ENCODE measurements at places on chromosomes 3 and 15. TPM values are rescaled to one million over a fixed set of nuclear protein-coding genes. Genes with fewer than 3 reads are reported as not detected.

Gene ZNF80
- not detected for total RNA-seq

Gene MINAR1
- total RNA-seq = 6.9 TPM

Gene STAB1
- 13.9 TPM for total RNA-seq

Gene DLG1
- total RNA-seq = 112 TPM

Gene KIF7
- total RNA-seq = 4.9 TPM

Gene PTPRG
- 52.6 TPM for total RNA-seq

Gene OIP5
- total RNA-seq = 2.4 TPM

Gene RAB43
- 2.0 TPM for total RNA-seq

Gene CPNE4
- total RNA-seq = 14.7 TPM

Gene STRC
- under 0.01 TPM for total RNA-seq

Gene SLC28A1
- total RNA-seq = not detected

Gene MOBP
- total RNA-seq = 0.41 TPM

Gene MRAS
- 66.0 TPM for total RNA-seq

Gene DNASE1L3
- 0.41 TPM for total RNA-seq

Gene CCDC54
- total RNA-seq = not detected

Gene PIGZ
- total RNA-seq = 2.9 TPM

Gene TIGIT
- not detected for total RNA-seq

Gene APBA2
- total RNA-seq = 117 TPM

Gene STRA6
- 3.7 TPM for total RNA-seq

Gene C3orf49
- total RNA-seq = not detected

Gene SIDT1
- total RNA-seq = 8.2 TPM

Gene SLC6A11
- 27.3 TPM for total RNA-seq

Gene PRSS50
- total RNA-seq = not detected

Gene TNK2
- total RNA-seq = 11.0 TPM

Gene SLC24A5
- total RNA-seq = 0.41 TPM

Gene BDH1
- total RNA-seq = 9.8 TPM

Gene GDPGP1
- 4.9 TPM for total RNA-seq

Gene RPS27L
- 21.6 TPM for total RNA-seq

Gene ADCY5
- total RNA-seq = 29.8 TPM

Gene ST8SIA2
- 56.3 TPM for total RNA-seq

Gene CD80
- total RNA-seq = not detected

Gene CAPN3
- 2.0 TPM for total RNA-seq

Gene CACNA2D3
- 30.6 TPM for total RNA-seq

Gene DAPK2
- total RNA-seq = 0.82 TPM

Gene TMA7
- total RNA-seq = 99.9 TPM

Gene STARD5
- 3.3 TPM for total RNA-seq

Gene CKMT1A
- total RNA-seq = 6.5 TPM

Gene CPNE9
- total RNA-seq = 0.41 TPM

Gene TTC14
- 29.8 TPM for total RNA-seq

Gene LINGO1
- 32.6 TPM for total RNA-seq

Gene EXOSC7
- 27.3 TPM for total RNA-seq

Data from frontal cortex (tissue), 4 donors.